ENCODE measurements at places on chromosomes 4 and X. TPM values are rescaled to one million over a fixed set of nuclear protein-coding genes. Genes with fewer than 3 reads are reported as not detected.

Gene SPANXC
- total RNA-seq: 7.5 TPM

Gene PGAM4
- total RNA-seq: 1.4 TPM

Gene GYG2
- total RNA-seq: not detected

Gene CTAG2
- 765 TPM for total RNA-seq
